NCI-H1092 treated with DMSO at 0.1 percent for 48 hours (cell line): ENCODE measurements at places on chromosomes 16 and 17.

DNA sequence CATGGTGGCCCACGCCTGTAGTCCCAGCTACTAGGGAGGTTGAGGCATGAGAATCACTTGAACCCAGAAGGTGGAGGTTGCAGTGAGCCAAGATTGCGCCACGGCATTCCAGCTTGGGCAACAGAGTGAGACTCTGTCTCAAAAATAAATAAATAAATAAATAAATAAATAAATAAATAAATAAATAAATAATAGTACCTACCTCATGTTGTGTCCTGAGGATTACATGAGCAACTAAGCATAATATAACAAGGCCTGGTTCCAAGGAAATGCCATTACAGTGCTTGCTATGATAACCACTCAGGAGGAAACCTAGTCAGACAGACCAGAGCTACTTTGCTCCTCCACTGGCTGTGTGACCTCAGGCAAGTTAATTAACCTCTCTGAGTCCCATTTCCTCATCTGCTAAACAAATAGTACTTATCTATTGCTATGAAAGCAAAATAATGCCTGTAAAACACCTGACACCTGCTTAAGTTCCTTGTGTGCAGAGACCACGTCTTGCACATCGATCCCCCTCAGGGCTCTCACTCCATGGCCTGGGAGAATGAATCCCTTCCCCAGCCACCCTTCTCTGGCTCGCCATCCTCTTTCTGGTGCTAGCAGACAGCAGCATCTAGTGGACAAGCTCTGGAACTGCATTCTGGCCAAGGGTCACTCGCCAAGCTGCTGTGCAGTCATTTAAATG lies 7.5 kb downstream of the EPOP start:
- peak; percentile 69 for DNase-seq

- DNase-seq, result no peak
These were observed 98.6 kb downstream of the ZNF18 start for GRCh38 chr17:11898526-11899235.

DNA sequence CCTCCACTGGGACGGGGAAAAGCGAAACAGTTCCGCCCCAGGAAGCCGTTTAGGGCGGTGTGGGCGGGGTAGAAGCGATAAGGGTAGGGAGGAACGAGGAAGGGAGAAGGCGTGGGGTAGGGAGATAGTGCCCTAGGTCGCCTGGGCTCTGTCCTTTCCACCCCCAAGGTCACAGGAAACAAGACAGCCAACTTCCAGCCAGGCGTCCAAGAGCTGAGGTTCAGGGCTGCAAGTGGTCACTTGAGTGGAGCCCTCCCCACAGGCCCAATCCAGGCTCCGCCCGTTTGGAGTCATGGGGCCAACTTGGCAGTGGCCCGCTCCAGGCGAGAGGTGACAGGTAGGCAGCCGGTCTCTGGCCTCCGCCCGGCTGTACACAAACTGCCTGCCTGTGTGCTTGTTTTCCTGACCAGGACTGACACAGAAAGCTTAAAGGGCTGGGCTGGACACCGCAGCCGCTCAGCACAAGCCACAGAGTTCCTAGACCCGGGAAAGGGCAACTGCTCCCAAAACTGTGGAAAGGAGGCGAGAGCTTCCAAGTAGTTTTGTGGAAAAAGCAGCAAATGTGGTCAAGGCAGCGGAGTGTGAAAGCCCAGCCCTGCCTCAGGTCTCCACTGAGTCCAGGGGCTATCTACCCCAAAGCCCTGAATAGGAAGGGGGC lies at the start of gene RILP:
TSS of gene RILP (minus strand) at position 23 of the 658 bp plus-strand sequence. CDS start 62 bp downstream, outside the sequence.
- DNase-seq, result no peak

- DNase-seq, result no peak
These were observed 8.2 kb upstream of the CSNK1D start for GRCh38 chr17:82281502-82282238.

DNA sequence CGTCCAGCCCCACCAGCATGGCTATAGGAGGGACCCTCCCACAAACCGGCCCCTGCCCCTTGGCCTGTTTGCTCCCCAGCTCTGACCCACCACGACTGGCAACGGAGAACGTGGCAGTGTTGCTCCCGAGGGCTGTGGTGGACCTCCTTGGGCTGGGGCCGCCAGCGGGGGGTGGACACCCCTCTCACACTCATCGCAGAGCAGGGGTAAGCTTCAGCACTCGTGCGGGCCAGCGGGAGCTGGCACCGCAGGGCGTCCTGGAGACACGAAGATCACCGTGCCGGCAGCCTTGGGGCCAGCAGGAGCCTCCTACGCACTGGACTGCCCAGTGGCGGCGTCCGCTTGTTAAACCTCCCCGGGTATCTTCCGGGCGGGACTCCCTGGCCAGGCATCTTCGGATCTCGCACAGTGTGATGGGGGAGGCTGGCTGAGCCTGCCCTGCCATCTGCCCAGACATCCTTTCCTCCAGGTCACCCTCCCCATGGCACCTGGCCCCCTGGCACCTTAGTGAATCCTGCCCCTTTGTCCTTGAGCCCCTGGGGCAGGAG lies 53.5 kb downstream of the ABR start:
- no peak for DNase-seq

DNA sequence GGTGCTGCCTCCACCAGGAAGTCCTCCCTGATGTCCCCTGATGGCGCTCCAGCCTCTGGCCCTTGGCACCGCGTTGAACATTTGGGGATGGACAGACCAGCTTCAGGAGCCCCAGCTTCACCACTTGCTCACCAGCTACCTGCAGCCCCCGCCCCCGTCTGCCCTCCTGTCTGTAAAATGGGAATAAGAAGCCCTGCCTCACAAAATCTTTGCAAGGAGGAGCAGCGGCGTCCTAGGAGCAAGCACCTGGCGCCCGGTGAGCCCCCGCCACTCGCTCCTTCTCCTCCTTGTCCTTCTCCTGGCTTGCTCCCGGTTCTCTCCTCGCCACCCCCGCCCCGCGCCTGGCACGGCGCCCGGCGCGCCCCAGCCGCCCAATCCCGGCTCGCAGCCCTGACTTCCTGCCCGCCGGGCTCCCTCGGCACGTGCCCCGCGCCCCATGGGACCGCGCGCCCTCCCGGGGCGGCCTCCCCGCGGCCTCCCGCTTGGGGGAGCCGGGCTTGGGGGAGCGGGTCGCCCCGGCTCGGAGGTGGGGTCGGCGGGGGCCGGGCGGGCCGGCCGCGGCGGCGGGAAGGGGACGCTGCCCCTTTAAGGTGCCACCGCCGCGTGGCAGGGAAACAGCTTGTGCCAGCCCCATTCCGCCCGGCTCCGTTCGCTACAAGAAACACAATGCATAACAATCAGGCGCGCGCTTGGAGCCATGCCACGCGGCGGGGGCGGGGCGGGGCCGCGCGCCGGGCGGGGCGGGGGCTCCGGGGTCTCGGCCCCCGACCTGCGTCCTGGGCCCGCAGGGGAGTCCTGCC lies 9.1 kb upstream of the PPP1R1B start:
- peak; percentile 80 for DNase-seq

GRCh38 chr16:48109475-48109874 lies 46.3 kb downstream of the ABCC12 start:
- no peak for DNase-seq

DNA sequence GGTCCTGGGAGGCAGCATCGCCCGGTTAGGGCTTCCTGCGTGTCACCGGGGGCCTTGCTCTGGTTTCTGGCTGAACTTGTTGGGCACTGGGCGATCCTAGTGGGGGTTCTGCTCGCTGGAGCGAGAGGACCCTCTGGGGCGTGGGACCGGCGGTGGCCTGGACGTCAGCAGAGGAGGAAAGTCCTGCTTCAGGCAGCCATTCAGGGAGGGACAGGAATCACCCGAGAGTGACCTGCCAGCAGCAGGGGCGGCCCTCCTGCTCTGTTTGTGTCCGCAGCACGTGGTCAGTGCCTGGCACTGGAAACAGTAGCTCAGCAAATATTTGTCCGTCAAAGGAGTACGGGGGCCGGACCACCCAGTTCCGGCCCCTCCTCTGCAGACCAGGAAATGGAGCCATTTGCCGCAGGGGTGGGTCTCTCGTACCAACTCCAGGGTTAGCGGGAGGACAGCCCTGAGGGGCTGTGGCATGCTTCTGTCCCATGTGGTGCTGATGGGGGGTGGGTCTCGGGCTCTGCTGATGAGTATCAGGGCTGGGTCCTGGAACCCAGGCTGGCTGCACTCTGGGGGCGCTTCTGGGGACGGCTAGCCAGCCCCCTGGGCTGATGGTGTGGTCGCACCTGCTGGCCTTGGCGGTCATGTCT lies 48.3 kb downstream of the BAIAP2 start:
- no peak for DNase-seq
